ENCODE measurements at places on chromosomes 2 and 18.

- peak; percentile 46 for DNase-seq
Measured at GRCh38 chr2:47783486-47784351, 774 bp downstream of the MSH6 start.

DNA sequence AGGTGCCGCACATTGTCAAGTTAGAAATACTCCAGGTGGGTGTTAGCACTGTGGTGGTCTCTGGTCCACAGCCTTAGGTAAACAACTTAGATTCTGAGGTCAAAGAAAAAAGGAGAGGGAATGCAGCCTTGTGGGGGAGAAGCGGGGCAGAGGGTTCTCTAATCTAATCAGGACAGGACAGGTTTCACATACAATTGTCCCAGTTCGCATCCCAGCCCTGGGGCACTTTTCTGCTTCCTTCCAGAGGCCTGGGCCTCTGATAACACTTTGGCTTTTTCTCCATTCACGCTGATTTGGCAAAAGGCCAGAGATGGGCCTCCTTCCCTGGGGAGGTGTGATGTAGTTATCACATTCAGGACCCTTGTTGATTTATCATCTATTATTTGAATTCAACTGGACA, 32.5 kb downstream of the SLC1A4 start:
- DNase-seq: no peak

DNA sequence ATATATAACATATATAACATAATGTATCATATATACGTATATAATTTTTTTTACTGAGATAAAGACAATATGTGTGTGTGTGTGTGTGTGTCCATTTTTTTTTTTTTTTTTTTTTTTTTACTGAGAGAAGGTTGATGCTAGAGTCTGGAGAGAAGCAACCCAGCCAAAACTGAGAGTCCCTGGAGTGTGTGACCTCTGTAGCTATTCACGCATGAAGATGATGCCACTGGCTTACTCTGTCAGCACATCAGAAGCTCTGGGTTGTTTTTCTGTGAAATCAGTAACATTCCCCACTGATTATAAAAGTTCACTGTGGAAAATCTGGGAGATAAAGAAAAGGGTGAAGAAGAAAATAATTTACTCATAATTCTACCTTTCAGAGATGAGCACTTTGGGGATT, 27.2 kb downstream of the CCDC195 start:
- DNase-seq: no peak

DNA sequence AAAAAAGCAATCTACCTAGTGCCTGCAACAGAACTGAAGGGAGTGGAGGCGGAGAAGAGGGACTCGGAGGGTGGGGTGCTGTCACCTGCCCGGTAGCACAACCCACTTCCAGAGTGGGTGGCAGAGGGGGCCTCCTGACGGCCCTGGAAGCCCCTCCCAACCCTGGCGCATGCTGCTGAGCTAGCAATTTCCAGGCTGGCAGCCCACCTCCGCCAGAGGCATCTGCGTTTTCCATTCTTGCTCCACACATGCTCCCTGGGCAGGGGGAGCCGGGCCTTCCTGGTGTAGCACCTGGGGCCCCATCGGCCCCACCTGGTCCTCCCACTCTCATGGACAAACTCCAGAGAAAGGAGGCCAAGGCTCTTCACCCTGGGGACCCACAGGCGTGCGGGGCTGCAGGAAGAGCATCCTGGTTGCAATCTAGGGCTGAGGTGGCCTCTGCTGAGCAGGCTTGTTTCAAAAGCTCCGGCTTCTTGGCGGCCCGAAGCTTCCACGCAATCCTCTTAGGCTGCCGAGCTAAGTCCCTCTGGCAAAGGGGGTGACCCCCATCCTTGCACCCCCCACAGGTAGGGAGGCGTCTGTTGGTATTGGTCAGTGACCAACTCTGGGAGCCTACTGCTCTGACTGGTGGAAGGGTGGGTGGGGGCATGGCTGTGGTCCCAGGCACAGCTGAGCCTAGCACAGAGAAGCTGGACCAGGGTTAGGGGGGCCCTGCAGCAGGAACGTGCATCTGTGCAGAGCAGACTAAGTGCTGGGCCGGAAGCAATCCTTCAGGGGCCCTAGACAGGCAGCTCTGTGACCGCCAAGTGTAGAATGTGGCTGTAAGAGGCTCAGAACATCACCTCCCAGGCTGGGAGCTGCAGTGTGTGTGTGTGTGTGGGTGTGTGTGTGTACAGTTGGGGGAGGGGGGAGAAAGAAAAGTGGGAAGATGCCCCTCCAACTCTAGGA, 2.6 kb downstream of the HS6ST1 start:
- no peak for DNase-seq

DNA sequence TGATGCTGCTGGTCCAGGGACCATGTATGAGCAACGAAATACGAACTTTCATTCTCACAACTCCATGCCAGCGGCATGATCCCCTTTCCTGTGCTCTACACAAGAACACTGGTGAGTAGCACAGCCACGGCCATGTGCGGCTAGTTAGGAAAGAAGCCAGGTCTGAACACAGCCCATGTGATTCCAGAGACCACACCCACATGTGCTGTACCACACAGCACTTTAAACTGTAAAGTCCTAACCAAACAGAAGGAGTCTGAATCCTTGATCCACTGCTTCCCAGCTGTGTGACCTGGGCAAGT, 33.0 kb upstream of the ACAA2 start:
- no peak for DNase-seq

- DNase-seq: no peak
Measured at GRCh38 chr2:134912361-134912760, 6.3 kb upstream of the CCNT2 start.

DNA sequence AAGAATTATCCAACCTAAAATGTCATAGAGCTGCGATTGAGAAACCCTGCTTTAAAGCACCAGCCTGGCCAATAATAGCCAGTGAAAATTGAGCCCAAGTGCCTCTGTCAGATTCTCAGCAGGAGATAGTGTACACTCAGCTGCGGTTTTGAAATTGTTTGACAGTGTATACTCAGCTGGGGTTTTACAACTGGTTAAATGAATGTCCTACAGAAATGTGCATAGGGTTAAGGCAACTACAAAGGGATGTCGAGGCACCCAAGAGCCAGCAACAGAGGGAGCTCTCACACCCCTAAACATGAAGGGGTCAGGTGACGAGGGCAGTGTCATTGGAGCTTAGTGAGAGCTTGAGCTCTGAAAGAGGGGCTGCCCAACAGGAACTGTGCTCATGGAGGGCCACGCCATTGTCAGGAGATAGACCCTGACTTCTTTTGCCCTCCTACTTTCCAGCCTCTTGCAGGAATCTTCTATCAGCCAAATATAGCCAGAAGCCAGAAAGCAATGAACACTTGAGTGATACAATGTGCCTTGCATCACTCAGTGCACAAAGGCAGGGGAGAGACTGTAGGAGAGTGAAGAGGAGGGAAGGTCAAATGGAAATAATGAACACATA, 15.1 kb downstream of the ACTG2 start:
- no peak for DNase-seq

GRCh38 chr2:130765464-130765863, 10.1 kb downstream of the AMER3 start:
- DNase-seq: no peak

- no peak for DNase-seq
Measured at GRCh38 chr2:84919885-84920580, 14.6 kb downstream of the TMSB10 start.

- no peak for DNase-seq
Measured at GRCh38 chr18:62844850-62845643, 129.7 kb downstream of the PHLPP1 start.

- DNase-seq: no peak
Measured at GRCh38 chr2:98576666-98577312, 31.5 kb downstream of the COA5 start.

DNA sequence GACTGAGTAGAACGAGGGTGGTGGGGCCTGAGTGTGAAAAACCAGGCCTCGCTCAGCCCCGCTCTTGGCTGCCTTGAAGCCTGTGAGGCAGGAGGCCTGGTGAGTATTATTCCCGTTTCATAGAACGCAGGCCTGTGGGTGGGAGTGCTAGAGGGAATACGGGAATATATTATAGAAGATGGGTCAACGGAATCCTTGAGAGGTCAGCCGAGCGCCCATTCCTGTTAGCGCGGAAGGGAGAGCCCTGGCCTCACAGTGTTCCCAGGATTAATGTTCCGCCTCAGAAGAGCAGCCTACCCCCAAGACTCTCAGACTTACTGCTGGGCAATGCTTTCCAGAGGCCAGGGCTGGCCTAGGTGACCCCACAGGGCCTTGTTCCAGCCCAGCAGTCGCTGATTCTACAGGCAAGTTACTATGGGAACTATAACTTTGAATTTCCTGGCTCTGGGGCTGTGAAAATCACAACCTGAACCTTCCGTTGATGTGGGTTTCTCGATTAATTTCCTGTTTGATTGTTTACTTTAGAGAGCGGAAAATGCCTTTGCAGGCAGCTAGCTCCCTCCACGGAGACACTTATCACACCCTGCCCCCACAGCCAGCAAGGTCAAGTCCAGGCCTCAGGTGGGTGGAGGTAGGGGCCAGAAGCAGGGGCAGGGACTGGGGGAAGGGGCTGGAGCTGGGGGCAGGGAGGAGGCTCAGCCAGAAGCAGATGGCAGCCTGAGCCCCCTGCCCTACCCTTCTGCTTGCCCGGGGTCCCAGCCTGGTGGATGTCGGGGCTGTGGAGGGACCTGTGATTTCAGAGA, 108.3 kb downstream of the SMAD7 start:
- no peak for DNase-seq

GRCh38 chr18:55856229-55856628, 268.2 kb upstream of the TCF4 start:
- DNase-seq: no peak

DNA sequence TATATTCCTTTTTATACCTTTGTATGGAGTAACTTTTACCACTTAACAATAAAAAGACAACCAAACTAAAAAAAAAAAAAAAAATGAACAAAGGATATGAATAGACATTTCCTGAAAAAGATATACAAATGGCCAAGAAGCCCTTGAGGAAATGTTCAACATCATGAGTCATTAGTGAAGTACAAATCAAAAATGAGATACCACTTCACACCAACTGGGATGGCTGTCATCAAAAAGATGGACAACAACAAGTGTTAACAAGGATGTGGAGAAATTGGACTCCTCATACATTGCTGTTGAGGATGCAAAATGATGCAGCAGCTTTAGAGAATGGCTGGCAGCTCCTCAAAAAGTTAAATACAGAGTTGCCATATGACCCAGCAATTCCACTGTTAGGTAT, 22.6 kb upstream of the SCYGR2 start:
- no peak for DNase-seq

DNA sequence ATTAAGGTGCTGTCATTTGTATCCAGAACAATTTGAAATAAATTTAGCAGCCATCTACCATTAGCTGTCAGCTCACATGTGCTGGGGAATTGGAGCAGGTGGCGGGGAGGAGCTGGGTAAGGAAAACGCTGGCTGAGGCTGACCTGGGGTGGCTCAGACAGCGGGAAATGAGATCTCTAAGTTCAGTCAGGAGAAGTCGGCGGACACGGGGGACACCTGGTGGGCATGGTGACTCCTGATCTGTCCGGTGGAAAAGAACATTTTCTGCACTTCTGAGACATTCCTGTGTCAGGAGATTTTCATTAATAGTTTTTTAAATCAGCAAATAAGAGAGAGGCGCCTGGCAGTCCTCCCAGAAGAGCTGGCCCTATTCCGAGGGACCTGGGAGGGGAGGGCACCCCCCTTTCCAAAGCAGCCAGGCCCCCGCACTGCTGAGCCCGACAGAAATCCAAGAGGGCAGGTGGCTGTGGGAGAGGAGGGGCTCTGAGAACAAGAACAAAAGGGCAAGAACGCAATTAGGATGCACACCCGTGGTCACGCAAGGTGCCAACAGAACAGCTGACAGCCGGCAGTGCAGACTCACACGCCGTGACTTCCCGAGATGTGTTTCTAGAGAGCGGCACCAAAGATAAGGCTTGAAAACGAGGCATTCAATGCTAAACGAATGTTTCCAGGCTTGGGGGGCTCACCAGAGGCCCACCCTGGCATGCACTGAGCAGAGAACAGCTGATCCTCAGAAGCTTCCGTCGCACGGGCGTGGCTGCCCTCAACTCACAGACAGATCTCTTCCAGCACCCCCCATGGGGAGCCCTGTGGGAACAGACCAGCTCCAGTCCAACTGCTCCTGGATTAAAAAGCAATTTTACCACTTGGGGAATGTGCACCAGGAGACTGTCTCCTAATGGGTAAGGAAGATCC, 26.4 kb downstream of the SLC66A2 start:
- no peak for DNase-seq

DNA sequence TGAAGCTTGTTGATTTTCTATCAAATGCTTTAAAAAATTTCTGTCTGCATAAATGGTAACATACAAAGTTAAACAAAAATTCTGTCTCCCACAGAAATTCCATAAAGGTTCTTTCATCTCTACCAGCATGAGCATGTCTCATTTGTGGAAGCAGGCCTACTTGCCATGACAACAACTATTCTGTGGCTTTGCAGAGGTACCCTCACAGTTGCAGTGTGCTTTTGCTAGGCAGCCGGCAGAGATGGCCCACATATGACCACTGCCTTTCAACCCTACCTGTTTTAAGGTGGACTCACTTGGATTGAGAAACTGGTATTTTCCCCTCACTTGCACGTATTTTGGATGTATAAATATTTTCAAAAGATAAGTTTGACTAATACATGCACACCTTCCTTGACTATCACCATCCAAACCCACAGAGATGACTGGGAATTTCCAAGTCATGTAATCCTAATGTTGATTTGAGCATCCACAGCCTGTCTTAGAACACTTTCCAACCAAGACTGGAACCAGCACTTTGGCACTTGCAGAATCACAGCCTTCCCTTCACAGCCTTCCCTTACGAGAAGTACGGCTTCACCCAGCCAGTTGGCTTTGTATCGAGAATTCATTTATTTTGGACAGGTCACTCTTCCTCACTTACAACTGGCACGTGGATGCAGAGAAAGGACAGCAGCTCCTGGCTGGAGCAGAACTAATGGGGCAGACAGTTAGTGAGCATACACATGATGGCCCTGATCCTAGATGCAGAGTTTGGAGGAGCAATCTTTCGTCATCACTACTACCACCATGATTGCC, 9.3 kb upstream of the FHL2 start:
- no peak for DNase-seq

GRCh38 chr2:69724540-69725159, 17.3 kb upstream of the ANXA4 start:
- peak; percentile 78 for DNase-seq

DNA sequence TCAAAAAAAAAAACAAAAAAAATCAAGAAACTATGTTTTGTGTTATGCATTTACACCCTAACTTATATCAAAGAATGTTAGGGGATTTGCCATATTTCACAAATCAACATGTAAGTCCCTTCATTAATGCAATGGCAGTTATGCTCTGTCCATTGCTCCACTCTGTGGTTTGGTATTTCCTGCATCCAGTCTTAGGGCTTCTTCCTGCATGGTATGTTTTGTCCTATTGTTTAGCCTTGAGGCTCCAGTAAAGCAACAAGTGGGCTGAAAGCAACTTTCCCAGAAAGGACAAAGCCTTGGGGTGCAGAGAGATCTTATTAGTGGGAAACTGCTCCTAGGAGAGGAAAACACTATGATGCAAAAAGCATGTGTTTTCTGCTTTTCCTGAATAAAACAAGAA, 474.1 kb downstream of the IRS1 start:
- DNase-seq: no peak

DNA sequence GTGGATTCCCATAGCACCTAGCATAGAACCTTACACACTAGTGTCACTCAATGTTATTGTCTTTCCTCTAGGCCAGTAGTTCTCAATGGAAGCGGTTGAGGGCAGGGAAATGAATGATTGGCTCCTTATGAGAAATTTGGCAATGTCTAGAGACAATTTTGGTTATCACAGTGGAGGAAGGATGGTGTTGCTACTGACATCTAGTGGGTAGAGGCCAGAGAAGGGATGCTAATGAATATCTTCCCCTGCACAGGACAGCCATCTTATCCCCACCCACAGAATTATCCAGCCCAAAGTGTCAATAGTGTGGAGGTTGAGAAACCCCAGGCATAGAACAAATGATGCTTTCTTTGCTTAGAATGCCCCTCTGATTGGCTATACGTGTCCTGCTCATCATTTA, 15.8 kb downstream of the C18orf63 start:
- DNase-seq: no peak

Data from hypothalamus (tissue), 51 donors.